ENCODE measurements at places on chromosomes 4 and X. TPM values are rescaled to one million over a fixed set of nuclear protein-coding genes. Genes with fewer than 3 reads are reported as not detected.

Gene SPANXD
- total RNA-seq: not detected

Gene PRDM8
- total RNA-seq: 8.3 TPM

Gene PRRG1
- 11.0 TPM for total RNA-seq

Gene GLRA3
- total RNA-seq: not detected

Gene MAPK10
- 178 TPM for total RNA-seq

Gene FRMPD3
- total RNA-seq: 0.96 TPM

Gene WWC2
- 32.2 TPM for total RNA-seq

Gene RP2
- total RNA-seq: 6.7 TPM

Gene KLHL4
- 0.49 TPM for total RNA-seq

Gene UGT2B11
- not detected for total RNA-seq

- no peak for DNase-seq
These were observed 328.9 kb downstream of the PAPSS1 start for GRCh38 chr4:107391009-107391629.

DNA sequence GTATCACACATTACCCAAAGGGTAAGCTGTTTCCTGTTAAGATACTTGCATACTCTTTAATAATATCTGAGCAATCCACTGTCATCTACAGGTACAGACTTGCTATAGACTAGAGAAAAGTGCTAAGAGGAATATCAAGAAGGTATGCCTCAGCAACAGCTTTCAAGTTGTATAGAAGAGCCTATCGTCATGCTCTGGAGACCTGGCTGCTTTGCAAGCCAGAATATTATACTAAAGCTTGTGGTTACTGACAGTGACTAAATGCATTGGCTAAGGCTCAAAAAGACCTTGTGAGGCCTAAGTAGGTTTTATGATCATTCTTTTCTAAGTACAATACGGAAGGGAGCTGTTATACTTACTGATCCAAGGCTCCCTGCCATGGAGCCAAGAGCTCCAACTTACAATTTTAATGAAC lies 11.3 kb downstream of the LAMP2 start:
- DNase-seq: no peak

DNA sequence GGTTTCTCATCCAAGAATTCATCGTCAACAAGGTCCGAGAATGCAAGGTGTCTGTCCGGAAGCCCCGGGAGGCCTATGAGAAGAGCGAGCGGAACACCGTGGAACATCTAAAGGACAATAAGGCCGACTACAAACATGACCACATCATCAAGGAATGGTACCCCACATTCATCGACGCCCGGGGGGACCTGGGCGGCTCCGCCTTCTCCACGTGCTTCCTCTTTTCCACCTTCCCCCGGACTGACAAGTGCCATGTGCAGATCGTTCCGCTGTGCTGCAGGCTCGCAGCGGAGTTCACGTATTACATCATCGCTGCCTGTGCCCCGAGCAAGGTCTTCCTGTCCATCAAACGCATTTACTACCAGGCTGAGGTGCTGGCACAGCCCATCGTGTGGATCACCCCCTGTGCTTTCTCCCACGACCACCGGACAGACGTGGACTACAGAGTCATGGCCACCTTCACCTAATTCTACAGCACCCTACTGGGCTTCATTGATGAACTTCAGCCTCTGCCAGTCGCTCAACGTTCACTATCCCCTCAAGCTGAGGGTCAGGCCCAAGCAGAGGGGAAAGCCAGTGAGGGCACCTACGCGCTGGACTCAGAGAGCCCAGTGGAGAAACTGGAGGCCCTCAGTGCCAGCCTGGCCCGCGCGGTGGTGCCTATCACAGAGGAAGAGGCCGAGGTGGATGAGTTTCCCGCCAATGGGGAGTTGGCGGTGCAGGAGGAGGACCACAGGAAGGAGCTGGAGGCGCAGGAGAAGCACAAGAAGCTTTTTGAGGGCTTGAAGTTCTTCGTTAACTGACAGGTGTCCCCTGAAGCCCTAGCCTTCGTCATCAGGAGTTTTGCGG lies 125.9 kb upstream of the PABPC4L start:
- no peak for DNase-seq

DNA sequence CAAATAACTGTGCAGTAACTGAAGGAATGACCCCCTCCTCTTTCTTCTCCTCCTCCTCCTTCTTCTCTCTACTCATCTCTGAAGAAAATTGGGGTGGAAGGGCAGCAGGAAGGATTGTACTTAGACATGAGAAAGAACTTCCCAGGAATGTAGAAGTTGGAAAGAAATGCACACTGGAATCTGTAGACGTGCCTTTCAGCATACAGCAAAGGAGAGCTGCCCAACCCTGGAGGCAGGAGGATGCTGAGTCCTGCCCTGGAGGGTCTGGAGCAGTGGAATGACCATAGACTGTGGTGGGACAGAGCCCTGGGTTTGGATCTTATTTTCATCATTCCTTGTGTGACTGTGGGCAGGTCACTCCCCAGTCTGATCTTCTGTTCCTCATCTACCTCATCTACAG lies 80.1 kb downstream of the PJA1 start:
- no peak for DNase-seq

- no peak for DNase-seq
These were observed 414.0 kb upstream of the HS3ST1 start for GRCh38 chr4:11842620-11843263.

- peak; percentile 70 for DNase-seq
These were observed 69.8 kb downstream of the DTHD1 start for GRCh38 chr4:36351082-36351666.

- DNase-seq: no peak
These were observed 49.3 kb upstream of the PGRMC1 start for GRCh38 chrX:119186763-119187162.

DNA sequence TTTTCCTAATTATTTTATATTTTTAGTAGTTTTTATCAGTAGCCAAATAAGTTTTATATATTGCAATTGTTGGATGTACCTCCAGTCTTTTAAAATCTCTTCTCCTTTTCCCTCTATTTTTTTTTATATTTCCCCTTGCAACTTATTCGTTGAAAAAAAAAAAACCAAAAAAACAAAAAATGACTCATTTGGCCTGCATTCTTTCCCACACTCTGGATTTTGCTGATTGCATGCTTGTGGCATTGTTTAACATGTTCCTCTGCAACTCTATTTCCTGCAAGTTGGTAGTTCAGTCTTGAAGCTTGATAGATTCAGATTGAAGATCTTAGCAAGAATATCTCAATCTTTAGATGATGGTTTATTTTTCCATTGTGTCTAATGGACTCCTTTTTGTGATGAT lies 260.6 kb upstream of the BOD1L1 start:
- DNase-seq: no peak

DNA sequence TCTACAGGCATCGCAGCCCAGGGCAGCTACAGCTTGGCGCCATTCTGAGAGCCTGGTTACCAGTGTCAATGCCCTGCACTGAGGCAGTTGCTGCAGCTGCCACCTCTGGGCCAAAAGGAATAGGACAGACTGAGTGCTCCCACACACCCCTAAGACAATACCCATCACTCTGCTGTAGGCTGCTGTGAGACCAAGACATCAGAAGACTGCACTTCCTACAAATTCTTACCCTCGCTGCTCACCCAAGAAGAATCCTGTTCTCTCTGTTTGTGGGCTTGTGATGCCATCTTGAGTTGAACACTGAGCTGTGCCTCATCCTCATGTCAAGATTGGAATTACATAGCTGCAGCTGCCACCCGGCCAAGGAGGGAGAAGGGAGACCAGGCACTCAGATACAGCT lies 1847.0 kb upstream of the PCDH10 start:
- no peak for DNase-seq

DNA sequence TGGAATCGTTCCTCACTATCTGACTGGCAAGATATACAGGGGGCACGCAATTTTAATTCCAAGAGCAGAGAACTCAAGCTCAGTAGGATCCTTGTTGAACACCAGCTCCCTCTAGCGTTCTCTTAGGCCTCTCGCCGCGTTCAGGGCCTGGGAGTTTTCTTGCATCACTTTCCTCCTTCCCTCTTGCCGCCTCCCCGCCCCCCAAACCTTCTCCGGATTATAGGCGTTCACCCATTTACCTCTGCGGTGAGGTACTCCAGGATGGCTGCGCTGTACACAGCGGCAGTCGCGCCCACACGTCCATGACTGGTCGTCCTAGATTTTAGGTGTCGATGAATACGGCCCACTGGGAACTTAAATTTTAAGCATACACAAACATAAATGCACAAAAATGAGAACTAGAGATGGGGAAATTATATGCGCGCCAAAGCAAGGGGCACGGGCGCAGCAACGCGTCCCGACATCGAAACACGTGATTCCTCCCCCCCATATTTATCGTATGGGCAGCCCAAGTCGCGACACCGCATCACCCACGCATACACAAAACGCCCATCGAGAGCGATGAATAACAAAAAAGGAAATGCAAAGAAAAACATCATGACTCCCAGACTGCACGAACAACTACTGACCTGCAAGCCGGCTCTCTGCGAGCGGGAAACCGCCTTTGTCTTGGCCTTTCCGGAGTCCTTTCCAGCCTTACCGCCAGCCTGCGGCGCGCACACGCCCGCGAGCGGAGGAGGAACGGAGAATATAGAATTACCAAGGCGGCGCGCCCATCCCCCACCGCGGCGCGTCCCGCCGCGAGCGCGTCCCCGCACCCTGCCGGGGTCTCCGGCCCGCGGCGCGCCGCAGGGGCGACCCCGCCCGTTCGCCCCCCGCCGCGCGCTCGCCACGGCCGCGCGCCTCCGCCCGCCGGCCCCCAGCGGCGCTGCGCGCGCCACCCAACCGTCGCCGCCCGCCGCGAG lies 759 bp downstream of the H2AZ1 start:
- peak; percentile 94 for DNase-seq

DNA sequence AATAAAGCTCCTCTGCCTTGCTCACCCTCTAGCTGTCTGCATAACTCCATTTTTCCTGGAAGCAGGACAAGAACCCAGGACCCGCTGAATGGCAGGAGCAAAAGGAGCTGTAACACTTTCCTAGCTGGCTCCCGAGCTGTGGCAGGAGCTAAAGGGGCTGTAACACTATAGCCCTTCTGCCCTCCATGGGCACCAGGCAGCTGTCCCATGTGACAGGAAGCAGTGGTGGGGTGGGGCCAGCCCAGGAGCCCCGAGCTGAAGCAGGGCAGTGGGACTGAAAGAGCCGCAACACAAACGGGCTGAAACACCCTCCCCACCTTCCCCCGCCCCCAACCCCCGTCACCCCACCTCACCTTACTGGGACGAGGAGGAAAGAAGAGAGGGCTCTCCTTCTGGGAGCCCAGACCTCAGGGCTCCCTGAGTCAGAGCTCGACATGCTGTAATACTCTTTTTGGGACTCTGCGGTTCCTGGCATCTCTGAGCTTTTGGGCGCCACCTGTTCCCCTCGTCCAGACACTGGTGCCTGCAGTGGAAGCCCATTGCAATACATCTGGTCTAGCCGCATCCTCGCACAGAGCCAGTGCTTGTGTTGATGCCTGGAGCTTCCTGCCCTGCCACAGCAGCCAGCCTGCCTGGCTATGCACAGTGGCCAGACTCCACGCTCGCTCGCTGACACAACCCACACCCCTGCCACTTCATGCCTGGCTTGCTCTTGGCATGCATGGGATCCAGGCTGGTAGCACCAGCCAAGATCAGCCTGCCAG lies 39.4 kb downstream of the PPM1K start:
- DNase-seq: no peak

GRCh38 chrX:149504226-149504914 lies 736 bp downstream of the IDS start:
- no peak for DNase-seq

DNA sequence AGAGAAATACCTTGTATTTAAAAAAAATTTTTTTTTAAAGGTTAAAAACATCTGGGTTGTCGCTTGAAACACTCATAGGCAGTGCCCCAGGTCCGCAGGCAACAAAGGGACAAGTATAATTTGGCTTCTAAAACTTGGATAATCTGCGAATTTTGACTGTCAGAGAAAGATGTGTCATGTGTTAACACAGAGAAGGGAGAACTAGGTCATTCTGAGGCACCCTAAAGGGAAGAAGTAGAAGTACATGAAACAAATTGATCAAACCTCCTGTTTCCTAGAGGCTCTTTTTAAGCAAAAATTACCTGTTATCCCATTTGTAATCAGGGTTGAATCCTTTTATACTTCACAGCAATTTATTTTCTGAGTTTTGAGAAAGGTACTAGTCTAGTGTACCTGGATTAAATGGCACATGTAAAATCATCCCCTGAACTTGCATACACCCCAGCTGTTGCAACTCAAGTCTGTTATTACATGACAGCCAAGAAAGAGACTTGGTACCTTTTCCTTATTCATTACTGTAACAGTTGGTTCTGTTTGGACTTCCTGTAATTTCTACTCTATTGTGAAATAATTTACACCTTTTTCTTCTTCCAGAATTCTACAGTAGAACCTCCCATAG lies 1.7 kb downstream of the SRD5A3 start:
- DNase-seq: no peak

DNA sequence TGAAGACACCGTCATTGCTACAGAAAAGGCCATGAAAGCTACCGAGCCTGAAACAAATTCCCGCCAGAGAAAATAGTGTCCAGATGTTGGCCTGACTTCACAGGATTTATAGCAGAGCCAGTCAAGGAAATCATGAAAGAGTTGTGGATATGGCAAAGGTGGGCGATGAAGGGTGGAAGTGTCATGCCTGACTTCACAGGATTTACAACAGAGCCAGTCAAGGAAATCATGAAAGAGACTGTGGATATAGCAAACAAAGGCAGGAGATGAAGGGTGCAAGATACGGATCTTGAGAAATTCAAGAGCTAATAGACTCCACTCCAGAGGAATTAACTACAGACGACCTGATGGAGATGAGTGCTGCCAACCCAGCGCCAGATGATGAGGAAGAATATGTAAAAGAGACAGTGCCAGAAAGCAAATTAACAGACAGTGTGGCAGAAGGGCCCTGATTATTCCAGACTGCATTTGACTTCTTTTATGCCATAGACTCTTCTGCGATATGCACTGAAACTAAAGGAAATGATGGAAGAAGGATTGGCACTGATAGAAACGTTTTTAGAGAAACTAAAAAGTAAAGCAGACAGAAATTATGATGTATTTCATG lies 17.2 kb downstream of the TRMT44 start:
- DNase-seq: no peak

- no peak for DNase-seq
These were observed 1.1 kb upstream of the SLBP start for GRCh38 chr4:1713003-1713851.

GRCh38 chr4:181982437-181982836 lies 260.8 kb upstream of the TENM3 start:
- DNase-seq: no peak

GRCh38 chrX:13622401-13622964 lies 30.5 kb upstream of the TCEANC start:
- no peak for DNase-seq

- DNase-seq: no peak
These were observed 343.5 kb downstream of the IDS start for GRCh38 chrX:149161435-149162088.

DNA sequence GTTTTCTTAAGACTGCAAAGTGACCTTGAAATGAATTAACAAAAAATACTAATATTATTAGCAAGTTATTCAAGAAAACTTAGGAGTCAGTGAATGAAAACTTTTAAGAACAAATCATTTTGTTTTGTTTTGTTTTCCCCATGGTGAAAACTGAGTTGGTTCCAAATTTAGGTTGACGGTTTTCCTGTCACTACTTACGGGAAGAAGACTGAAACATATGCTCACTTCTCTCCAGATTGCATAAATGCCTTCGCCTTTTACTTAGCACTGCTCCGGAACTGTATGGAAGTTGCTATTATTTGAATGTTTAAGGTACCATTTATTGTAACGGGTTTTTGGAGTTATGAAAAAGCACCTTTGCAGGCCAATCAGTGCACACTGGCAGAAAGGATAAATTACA lies 42.8 kb downstream of the DOCK11 start:
- DNase-seq: no peak

GRCh38 chr4:159748834-159749444 lies 646.1 kb downstream of the RAPGEF2 start:
- DNase-seq: no peak

GRCh38 chrX:9327747-9328145 lies 137.1 kb upstream of the TBL1X start:
- no peak for DNase-seq

- no peak for DNase-seq
These were observed 397.4 kb upstream of the RPS6KA3 start for GRCh38 chrX:20664131-20664530.
